CD4-positive, CD25-positive, alpha-beta regulatory T cell (primary cell): ENCODE measurements at places on chromosomes 2 and 18.

DNA sequence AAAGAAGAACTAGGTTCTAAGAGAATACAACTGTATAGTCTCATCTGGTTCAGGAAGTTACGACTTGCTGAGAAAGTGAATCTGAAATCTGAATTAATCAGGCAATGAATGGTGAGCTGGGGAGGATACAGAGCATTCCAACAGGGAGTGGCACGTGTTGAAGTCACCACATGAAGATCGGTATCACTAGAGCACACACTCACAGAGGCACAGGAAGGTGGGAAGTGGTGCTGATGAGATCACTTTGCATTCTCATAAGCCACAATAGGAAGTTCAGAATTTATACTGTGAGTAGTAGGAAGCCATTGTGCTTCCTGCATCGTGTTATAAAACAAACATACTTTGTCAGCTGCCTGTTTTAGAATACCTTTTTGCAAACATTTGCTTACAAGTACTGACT lies 615.0 kb upstream of the DDX18 start:
- no peak for DNase-seq

DNA sequence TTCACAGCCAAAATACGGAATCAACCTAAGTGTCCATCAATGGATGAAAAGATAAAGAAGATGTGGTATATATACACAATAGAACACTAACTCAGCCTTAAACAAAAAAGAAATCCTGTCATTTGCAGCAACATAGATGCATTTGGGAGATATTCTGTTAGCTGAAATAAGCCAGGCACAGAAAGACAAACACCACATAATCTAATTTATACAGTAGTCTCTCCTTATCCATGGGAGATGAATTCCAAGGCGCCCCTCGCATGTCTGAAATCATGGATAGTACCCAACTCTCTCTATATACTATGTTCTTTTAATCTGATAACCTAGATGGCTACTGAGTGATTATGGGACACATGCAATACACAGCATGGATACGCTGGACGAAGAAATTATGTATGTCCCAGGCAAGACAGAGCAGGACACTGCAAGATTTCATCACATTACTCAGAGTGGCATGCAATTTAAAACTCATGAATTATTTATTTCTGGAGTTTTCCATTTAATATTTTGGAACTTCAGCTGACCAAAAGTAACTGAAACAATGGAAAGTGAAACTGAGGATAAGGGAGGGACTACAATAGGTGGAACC lies 39.5 kb downstream of the ORC4 start:
- no peak for DNase-seq

GRCh38 chr2:128219891-128220290 lies 98.8 kb downstream of the HS6ST1 start:
- no peak for DNase-seq

GRCh38 chr18:23498877-23499276 lies 4.4 kb upstream of the RMC1 start:
- DNase-seq: peak; percentile 77

DNA sequence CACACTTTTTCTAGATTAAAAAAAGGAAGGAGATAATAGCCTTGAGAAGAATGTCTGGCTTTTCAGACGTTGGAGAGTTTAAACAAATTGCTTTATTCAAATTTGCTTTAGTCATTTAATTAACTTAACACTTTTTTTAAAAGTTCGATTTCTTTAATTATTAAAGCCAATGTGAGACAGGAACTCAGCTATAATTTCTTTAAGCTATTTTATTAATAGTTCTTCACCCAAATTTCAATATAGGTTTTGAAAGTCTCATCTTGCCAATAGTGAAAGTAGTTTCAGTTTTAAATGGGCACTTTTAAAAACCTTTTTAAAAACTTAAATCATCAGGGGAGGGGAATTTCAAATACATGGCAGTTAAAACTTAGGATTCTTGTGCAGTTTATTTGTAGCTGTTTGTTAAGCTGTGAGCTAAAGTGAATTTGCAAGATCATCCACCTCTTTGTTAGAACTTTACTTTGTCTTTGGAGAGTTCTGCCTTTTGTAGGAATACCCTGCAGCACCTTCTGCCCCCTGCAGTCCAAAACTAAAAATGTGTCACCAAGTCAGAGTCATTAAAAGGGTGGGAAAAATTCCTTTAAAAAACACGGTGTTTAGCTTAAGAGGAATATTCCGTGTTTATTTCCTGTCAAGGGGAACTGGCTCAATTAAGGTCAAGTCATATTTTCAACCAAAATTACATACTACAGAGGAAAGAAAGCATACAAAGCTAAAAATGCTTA lies 4.6 kb downstream of the TGIF1 start:
- DNase-seq: peak; percentile 56
